ENCODE measurements at places on chromosomes 16 and 17. TPM values are rescaled to one million over a fixed set of nuclear protein-coding genes. Genes with fewer than 3 reads are reported as not detected.

- no peak for DNase-seq
These were observed 12.5 kb downstream of the CARD14 start for GRCh38 chr17:80182118-80182844.

DNA sequence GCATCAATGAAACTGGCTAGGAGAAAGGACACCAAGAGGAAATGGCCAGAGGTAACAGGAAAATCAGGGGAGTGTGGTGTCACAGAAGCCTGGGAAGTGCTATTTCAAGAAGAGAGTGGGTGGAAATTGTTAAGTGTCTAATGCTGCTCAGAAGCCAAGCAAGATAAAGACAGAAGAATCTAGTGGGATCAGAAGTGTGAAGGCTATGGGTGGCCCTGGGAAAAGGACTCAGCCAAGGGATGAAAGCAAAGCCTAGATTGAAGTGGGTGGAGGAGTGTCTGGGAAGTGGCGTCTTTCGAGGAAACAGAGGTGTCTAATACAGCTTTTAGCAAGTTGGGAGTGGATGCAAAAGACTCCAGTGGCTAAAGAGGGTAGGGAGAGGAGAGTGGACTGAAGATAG, 13.4 kb downstream of the PDZD9 start:
- no peak for DNase-seq

DNA sequence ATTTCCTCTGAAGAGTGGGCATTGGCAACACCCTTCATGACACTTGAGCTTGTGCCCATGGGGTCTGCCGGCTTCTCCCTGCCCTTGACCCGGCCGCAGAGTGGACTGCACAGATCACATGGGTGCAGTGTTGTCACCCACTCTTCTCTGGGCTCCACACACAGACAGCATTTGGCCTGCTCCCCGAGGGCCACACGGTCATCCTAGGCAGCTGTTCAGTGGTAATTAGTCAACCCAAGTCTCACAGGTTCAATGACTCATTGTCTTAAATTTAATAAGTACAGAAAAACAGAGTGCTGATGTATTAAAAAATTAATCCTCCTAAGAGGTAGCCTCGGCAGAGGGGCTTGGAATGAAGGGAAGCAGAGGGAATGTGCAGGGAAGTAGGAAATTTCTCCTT, 204.8 kb downstream of the MSI2 start:
- DNase-seq = no peak

- DNase-seq = no peak
These were observed 20.6 kb upstream of the SLC35G3 start for GRCh38 chr17:35214631-35215273.

GRCh38 chr16:26374279-26374925, 682.6 kb downstream of the HS3ST4 start:
- no peak for DNase-seq

SCO1 gene
- 61.6 TPM for total RNA-seq

ARHGAP44 gene
- 23.8 TPM for total RNA-seq

PRDM7 gene
- not detected for total RNA-seq

STH gene
- total RNA-seq = not detected

KRTAP9-2 gene
- total RNA-seq = not detected
